ENCODE measurements at places on chromosomes 11 and 22.

GRCh38 chr22:46406349-46406748, 70.8 kb downstream of the TRMU start:
- DNase-seq, result no peak

- DNase-seq, result no peak
Measured at GRCh38 chr11:118658429-118659313, 20.8 kb downstream of the TREH start.

DNA sequence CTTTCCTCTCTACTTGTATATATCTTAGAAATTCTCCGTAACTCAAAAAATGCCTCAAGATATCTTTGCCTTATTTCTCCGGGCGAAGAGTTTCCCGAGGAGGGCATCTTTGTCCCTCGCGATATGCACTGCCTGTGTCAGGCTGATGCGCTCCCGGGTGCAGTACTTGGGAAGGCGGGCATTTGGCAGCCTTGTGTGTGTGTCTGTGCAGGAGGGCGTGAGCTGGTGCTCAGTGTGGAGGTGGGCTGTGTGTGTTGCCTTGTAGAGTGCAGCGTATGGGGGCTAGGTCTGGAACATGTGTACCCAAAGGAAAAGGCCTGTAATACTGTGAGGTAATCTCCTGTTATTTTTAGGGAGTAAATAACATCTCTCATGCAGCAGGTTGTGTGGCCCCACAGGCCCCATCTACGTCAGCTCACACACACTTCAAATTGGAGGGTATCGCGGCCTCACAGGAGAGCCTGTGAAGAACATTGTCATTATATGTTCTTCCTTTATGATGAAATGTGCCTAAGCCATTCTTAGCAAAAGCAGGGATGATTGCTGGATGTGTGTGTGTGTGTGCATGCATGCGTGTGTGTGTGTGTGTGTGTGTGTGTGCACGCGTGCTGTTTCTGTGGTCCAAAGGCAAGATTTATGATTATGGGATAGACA, 77.5 kb downstream of the KCNJ1 start:
- no peak for DNase-seq

DNA sequence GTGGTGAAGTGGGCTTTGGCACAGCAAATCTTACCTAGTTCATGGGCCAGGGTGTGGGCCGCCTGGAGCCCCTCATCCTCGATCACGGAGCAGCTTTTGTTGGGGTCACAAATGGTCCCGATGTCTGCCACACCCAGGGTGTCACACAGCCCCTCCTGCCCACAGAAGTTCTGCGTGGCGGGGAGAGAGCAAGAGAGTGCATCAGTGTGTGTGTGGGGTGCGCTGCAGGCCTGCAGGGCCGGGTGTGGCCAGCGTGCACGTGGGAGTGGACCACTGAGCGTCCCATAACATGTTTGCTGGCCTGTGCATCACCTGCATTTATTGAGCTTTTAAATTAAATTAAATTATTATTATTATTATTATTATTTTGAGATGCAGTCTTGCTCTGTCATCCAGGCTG, 11.5 kb downstream of the ADAMTS8 start:
- DNase-seq, result no peak

GRCh38 chr11:94629741-94630140, 62.6 kb downstream of the PIWIL4 start:
- no peak for DNase-seq

- DNase-seq, result no peak
Measured at GRCh38 chr11:13674799-13675509, 6.5 kb downstream of the FAR1 start.

GRCh38 chr22:37186997-37187522, 987 bp downstream of the C1QTNF6 start:
- peak; percentile 41 for DNase-seq

DNA sequence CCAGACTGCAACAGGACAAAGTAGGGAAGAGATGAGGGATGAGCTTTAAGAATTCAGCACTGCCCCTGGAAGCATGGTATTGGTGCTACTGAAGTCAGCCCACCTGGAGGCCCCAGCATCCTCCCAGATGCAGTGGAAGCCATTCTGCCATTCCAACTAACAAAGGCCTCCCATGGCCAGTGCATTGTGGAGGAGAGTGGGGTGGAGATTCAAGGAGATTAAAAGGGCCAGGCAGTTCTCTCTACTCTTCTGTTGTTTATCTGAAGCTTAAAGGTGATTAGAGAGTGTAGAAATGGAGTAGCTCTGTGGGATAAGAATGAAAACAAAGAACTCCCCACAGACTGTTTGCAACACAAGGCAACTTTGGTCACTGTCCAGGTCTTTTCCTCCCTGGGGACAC, 24.1 kb upstream of the TSKU start:
- DNase-seq, result no peak

DNA sequence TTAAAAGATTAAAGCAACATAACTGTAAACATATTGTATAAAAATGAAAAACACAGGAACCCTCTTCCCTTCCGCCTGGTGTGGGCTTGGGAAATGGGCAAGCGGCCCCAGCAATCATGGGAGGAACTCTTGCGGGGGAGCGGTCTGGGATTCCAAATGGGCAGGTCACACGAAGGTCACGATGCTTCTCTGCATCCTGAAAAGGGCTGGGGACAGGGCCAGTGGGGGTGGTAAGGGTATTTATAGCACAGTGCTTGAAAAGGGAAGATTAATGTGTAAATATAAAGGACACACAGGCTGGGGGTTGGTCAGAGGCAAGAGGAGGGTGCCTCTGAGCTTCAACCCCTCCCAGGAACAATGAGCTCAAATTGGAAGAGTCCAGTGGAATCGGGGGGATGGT, 46.9 kb upstream of the OR4B1 start:
- peak; percentile 67 for DNase-seq

GRCh38 chr11:104134745-104135144, 29.2 kb downstream of the PDGFD start:
- no peak for DNase-seq

DNA sequence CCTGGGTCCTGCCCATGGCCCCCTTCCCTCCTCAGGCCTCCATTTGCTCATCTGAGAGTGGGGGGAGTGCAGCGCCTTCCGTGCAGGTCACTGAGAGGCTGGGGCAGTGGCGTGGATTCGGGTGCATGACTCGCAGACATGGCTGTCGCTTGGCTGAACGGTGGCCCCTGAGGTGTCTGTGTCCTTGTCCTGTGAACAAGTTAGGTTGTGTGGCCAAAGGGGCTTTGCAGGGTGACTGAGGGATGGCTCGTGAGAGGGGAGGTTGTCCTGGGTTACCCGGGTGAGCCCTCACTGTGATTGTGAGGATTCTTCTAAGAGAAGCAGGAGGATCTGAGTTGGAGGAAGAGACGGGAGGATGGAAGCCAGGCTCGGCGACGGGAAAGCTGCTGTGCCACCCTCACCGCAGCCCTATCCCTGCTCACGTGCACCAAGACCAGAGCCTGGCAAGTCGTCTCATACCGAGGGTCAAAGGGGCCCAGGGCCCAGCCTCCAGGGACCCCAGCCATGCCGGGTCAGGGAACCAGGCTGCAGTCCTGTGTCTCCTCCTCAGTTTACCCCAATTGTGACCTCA, 79.1 kb downstream of the KCNQ1 start:
- peak; percentile 22 for DNase-seq

- no peak for DNase-seq
Measured at GRCh38 chr11:1829039-1829820, 5.6 kb upstream of the SYT8 start.

DNA sequence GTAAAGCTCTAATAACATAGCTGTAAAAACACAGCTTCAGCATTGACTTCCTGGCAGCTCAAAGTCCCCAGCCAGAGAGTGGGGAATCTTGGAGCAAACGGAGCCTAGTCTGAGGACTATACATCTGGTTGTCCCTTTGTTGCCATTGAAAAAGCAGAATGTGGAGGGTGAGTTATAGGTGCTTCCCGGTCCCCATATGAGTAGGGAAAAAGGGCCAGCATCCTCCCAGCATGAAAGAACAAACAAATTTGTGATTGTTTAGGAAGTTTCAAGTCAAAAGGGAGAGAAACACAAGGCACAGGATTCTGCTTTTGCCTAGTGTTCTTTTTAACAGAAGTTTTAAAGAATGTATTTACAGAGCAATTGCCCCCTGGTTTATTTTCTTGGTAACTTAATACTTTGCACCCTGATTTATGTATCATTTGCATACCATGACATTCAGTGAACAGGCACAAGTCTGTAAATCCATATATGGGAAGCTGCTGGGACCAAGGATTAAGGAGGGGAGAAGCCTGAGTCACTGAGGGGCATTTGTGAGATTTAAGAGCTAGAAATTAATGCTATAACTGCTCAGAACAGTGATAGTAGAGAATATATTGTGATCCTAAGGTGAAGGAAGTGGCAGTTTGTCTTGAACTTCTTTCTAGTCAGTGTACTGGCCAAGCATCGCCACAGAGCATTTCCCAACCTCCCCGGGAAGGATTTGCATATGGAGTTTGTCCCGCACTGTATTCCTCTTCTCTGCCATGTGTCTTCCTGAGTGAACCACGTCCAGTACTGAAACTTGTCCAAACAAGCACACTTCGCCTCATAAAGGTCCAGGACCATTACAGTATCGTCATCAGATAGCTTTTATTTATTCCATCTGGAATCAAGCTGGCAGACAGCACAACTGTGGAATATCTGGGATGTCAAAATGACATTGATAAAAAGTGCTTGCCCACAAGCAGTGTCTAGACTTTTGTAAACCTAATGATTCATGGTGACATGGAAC, 103.0 kb downstream of the DBX1 start:
- DNase-seq, result no peak

GRCh38 chr22:20107471-20107901, 8.4 kb upstream of the RANBP1 start:
- DNase-seq, result no peak

- no peak for DNase-seq
Measured at GRCh38 chr11:83002053-83002452, 69.6 kb downstream of the RAB30 start.

GRCh38 chr11:86807360-86807759, 7.0 kb downstream of the PRSS23 start:
- DNase-seq, result no peak

- DNase-seq, result peak; percentile 8
Measured at GRCh38 chr11:103541186-103541795, 432.1 kb downstream of the DYNC2H1 start.

GRCh38 chr22:43698403-43698802, 113.7 kb downstream of the EFCAB6 start:
- DNase-seq, result no peak

DNA sequence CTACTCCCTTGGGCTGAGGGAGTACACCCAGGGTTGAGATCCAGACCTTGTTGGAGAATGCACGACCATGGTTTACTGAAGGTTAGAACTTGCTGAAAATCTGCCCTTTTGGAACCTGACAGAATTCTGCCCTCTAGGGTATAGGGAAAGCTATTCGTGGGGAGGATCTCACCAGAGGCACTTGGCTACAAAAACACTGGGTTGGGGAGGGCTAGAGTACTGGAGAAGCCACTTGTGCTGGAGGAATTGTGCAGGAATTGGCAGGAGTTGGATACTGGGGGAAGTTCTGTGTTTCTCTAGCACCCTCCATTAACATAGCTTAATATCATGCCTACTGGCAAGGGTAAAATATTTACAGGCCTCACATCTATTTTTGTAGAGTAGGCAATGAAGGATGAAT, 55.8 kb downstream of the PPME1 start:
- no peak for DNase-seq

DNA sequence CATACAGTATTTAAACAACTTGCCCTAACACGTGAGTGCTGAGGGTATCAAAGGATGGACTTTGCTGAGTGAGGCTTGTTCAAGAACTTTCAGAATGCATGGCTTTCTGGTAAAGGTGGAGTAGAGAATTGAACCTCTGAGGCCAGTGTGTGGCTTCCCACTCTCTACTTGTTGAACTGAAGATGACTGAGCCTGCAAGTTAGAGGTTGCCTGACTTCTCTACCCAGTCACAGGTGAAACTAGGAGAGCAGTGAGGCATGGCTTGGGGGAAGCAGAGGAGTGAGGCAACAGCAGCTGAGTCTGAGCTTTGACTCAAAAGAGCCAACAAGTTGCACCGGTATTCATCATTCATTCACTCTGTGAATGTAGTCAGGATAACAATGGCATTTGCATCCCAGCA, 256.4 kb upstream of the SESN3 start:
- DNase-seq, result peak; percentile 17

GRCh38 chr11:73537969-73538368, 59.9 kb downstream of the FAM168A start:
- no peak for DNase-seq

DNA sequence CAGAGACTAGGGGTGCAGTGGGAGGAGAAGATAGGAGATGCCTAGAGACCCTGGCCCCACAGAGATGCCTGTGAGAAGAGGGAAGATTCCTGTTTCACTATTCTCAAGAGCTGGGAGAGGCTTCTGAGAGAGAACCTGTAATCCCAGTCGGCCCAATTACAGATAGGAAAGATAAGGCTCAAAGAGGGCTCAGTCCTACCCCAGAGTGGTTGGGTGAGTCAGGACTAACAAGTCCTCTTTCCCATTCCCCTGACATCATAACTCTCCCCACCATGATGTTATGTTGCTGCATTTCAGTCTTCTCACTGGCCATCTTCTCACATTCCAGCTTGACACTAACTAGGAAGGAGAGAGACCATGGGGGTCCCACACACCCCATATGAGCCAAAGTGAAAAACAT, 17.9 kb downstream of the ARHGEF12 start:
- no peak for DNase-seq

DNA sequence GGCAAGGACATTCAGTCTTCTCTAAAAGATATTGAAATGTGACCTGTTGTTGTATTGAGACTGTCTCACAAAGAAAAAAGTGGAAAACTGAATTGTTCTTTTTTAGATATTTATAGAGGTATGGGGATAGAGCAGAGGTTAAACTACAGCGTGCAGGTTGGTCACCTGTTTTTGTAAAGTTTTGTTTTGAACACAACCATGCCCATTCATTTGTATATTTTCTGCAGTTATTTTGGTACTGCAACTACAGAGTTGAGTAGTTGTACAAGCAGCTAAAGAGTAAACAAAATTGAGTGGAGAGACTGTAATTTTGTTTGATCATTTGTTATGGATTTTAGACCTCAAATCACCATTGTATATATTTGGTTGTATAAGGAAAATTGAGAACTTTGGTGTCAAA, 11.3 kb downstream of the EED start:
- DNase-seq, result no peak

DNA sequence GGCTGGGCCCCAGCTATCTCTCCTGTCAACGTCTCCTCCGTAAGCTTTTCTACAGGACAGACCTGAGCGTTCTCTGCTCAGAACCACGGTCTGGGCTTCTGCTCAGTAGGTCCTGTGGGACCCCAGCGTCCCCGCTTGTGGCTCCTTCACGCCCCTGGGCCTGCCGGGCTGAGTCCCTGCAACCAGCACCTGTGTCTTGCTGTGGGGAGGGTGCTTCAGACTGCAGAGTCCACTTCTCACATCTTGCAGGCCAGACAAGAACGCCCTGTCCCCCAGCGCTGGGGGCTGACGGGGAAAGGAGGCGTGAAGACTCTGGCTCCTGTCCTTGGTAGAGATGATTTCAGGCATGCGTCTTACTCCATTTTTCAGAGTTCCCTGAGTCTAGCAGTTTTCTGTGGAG, 1480.8 kb downstream of the BRD1 start:
- no peak for DNase-seq

GRCh38 chr22:39907605-39908097, 6.8 kb downstream of the GRAP2 start:
- no peak for DNase-seq

- no peak for DNase-seq
Measured at GRCh38 chr22:26174280-26174679, 5.0 kb downstream of the SEZ6L start.
